Omental fat pad (tissue), 4 donors: ENCODE measurements at places on chromosomes 4 and X.

DNA sequence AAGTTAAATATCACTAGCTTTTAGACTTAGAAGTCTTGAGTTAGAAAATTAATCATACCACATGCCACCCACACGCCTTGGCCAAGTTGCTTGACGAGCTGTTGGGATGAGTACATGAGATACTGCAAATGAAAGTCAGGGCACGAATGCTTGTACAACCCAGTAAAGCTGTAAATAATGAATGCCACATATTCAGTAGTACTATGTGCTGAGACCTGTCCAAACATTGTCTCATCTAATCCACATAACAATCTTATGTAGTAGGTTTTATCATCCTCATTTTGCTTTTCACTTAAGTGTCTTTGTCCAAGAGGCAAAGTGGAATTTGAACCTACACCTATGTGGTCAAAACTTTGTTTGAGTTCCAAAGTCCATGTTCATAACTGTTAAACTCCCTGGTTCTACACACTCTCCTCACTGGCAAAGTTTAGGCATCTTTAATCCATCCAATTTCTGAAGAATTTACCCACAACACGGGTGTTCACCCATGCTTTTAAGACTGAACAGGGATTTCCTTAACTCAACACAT lies 74.1 kb downstream of the LDB2 start:
- no peak for DNase-seq

- no peak for DNase-seq
These were observed 503.0 kb downstream of the PDHA2 start for GRCh38 chr4:96342790-96343455.

GRCh38 chrX:129641941-129642340 lies 12.8 kb downstream of the APLN start:
- DNase-seq: no peak

DNA sequence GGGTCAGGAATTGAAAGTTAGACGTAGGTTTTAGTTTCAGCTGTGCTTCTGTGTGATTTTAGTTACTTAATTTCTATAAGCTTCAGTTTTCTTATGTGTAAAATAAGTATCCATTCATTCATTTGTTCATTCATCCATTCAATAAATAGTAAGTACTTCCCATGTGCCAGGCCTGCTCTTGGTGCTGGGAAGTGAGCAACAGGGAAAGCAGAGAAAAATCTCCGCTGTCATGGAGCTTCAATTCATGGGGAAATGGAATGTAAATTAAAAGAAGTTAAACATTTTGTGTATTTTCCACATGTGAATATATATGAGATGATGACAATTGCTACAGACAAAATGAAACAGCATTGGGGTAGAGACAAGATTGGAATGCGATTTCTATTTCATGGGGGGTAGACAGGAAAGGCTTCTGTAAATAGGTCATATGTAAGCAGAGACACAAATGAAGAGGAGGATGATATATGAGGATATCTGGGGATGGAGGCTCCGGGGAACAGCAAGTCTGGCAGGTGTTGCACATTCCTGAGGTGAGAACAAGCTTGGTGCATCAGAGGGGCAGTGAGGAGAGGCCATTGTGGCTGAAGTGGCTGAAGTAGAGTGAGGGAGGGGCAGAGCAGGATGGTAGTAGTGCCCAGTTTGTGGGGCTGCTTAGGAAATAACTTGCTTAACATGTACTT lies 66.2 kb downstream of the FHIP1A start:
- no peak for DNase-seq

DNA sequence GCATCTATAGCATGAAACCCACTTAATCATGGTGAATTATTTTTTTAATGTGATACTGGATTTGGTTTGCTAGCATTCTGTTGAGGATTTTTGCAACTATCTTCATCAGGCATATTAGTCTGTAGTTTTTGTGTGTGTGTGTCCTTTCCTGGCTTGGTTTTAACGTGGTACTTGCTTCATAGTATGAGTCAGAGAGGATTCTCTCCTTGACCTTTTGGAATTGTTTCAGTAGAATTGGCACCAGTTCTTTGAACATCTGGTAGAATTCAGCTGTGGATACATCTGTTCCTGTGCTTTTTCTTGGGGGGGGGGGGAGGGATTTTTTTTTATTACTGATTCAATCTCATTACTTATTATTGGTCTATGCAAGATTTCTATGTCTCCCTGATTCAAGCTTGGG lies 232.0 kb upstream of the KLF8 start:
- no peak for DNase-seq

DNA sequence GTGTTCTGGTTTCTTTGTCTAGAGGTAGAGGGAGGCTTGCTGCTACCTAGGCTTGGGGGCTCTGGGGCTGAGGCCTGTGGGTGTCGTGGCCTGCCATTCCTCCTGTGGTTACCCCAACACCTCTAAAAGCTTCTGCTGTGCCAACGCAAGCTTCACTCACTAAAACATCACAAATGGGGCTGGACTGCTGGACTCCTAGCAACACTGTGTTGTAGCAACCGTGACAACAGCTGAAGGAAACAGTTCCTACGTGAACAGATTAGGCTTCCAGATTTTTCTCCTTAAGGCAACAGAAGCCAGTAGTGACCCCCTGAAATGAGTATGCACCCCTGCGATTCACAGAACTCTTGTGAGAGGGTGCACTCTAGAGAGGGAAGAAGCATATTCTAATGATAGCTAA lies 138.3 kb upstream of the TEX13D start:
- no peak for DNase-seq

GRCh38 chr4:90689739-90690138 lies 562.5 kb downstream of the CCSER1 start:
- no peak for DNase-seq

DNA sequence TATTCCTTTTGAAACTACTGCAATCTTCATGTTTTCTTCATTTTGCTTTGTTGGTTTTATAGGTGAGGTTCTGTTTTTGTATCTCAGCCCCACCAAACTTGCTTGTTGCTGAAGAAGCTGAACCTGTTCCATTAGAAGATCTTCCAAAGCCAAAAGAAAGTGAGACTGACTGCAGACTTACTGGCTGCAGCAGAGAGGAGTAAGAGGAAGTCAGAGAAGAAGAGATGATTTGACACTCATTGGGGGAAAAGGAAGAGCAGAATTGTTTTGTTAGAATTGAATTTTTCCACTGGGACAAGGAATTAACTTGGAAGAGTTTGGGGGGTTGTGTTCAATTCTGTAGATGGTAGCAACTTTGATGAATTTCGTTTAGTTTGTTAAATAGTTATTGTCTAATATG lies 3.1 kb downstream of the TEX13D start:
- DNase-seq: no peak

DNA sequence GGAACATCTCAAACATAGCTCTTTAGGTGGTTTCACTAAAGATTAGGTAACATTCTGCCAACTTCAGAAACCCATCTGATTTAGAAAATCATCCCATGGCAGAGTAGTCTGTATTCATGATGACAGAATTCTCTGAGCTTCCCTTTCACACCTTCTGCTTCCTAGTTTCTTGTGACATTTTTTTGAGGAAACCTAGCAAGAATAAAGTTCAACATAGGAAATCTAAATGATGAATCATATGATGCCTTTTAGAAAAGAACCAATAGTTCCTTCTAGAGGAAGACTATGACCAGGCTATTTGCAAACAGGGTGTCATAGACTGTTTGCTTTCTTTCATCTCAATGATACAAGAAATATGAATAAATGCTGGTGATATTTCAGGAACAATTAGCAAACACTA lies 49.8 kb upstream of the CAMK2D start:
- no peak for DNase-seq

DNA sequence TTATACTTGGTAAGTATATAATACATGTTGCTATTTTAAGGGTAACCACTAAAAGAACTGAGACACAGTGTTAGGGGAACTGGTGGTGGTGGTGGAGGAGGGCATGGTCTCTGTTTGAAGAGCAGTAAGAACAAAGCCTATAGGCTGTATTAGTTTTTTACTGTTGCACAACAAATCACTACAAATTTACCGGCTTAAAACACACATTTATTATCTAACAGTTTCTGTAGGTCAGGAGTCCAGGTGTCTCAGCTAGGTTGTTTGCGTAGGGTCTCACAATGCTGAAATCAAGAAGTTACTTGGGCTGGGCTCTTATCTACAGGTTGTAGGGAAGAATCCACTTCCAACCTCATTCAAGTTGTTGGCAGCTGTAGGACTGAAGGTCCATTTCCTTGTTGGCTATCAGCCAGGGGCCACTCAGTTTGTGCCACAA lies 52.6 kb downstream of the CASK start:
- no peak for DNase-seq

DNA sequence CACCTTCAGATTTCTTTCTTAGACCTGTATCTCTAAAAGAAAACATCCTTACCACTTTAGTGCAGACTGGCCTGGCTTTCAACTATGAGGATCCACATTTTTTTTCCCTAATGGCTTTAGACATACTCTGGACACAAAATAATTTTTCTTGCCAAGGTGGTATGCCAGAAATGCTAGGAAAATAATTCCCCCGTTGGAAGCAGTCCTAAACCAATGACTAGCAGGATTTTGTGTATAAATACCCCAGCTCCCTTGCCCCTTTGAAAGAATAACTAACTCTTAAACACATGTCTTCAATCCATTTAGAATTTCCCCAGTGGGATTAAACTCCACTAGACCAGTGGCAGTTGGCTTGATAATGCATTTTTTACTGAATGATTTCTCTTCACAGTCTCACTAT lies 500.5 kb upstream of the FTHL17 start:
- no peak for DNase-seq

DNA sequence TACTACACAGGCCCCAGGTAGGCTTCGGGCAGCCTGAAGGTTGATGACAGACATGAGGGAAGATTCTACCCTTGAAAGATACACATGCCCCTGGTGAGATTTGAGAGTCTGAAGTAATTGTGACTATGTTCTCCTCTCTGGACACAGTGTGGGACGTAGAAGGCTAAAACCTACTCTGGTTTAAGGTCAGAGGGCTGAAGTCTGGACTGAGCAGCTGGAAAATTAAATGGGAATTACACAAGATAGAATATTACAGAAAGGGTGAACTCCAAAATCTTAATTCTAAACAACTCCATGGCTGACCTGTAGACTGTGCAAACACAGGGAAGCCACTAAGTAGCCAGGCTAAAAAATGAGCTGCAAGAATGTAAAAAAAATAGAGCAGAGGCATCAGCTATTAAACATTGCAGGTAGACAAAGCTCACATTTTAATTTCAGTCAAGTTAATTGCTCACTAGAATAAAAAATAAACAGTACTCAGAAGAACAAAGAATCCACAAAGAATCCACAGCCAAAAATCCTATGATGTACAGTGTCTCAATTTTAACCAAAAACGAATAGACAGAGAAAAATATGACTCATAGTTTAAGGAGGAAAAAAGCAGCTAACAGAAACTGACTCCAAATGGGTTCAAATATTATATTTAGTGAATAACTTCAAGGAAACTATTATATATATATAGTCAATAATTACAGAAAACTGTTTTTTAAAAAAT lies 170.4 kb downstream of the PCDH18 start:
- no peak for DNase-seq

DNA sequence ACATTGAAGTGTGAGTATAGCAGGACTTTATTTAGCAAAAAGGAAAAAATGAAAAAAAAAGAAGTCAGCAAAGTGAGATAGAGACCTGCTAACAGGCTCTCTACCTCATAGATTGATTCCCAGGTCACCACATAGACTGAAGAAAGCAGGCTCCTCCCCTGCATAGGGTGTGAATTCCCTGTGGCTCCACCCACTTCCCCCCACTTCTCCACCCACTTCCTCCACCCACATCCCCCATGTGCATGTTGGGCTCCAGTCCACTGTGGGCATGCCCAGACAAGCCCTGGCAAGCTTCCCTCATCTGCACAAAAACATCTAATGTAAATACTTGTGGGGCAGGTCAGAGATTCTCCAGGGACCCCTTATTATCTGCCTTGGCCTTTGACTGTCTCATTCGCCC lies 97.8 kb downstream of the TMEM47 start:
- no peak for DNase-seq

GRCh38 chrX:69163936-69164741 lies 1.1 kb downstream of the PJA1 start:
- DNase-seq: no peak

GRCh38 chrX:119151051-119151380 lies 23.4 kb upstream of the KIAA1210 start:
- no peak for DNase-seq

GRCh38 chrX:34880656-34881055 lies 61.9 kb upstream of the FAM47B start:
- DNase-seq: no peak

GRCh38 chr4:77203380-77204197 lies 46.6 kb downstream of the CCNG2 start:
- peak; percentile 25 for DNase-seq

GRCh38 chr4:128758314-128758922 lies 51.1 kb upstream of the JADE1 start:
- DNase-seq: no peak

DNA sequence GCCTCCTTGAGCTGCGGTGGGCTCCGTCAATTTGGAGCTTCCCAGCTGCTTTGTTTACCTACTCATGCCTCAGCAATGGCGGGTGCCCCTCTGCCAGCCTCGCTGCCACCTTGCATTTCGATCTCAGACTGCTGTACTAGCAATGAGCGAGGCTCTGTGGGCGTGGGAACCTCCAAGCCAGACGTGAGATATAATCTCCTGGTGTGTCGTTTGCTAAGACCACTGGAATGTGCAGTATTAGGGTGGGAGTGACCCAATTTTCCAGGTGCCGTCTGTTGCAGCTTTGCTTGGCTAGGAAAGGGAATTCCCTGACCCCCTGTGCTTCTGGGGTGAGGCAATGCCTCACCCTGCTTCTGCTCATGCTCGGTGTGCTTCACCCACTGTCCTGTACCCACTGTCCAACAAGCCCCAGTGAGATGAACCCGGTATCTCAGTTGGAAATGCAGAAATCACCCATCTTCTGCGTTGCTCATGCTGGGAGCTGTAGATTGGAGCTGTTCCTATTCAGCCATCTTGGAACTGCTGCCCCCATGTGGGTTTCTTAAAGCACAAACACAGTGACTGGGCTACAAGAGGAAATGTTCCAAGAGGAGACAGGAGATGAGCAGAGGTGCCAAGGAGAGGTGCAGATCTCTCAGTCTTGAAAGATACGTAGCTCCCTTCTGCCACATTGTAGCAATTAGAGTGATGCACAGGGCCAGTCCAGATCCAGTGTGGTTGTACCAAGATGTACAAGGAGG lies 193.0 kb upstream of the IGFBP7 start:
- no peak for DNase-seq

DNA sequence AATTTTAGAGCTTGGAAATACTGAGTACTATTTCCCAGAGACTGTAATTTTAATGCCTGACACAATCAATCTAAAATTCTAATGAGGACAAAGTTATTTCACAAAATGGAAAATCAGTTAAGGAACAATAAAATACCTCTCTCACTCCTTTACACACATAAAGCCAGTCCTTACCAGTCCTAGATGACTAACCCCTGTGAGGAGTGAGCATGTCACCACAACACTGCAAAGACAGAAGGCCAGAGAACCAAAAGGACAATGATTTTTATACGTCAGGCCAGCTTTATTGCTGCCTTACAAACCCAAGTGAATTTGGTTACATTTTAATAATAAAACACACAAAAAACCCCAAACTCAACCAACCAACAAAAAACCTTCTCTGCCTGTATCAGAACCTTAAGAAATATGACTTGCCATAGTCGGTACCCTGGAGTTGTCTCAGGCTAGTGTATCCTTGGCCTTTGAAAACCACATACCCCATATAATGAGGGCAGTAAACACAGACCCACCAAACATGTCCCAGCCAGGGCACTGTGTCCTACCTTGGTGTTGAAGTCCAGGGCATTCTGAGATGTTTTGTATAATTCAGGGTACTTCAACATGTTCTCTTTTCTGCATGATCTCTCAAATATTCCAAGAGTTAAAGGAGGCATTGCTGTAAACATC lies 57.6 kb downstream of the SHISA3 start:
- no peak for DNase-seq
